ENCODE measurements at places on chromosomes 5 and 9. TPM values are rescaled to one million over a fixed set of nuclear protein-coding genes. Genes with fewer than 3 reads are reported as not detected.
A peak's percentile ranks its signal among the peaks of the same experiment; 100 is the strongest.

GRCh38 chr9:133509179-133510083 is 15.3 kb downstream of the MYMK start:
- no peak for DNase-seq

- DNase-seq, result no peak
Observed at GRCh38 chr5:105617436-105618215, 2053.1 kb downstream of the EFNA5 start.

GRCh38 chr9:107907255-107907654 is 417.7 kb upstream of the KLF4 start:
- DNase-seq, result no peak

- peak; percentile 53 for DNase-seq
Observed at GRCh38 chr9:124259158-124259808, 1.5 kb downstream of the NEK6 start.

GRCh38 chr9:18921366-18922075 is 111.5 kb downstream of the SAXO1 start:
- DNase-seq, result no peak

DNA sequence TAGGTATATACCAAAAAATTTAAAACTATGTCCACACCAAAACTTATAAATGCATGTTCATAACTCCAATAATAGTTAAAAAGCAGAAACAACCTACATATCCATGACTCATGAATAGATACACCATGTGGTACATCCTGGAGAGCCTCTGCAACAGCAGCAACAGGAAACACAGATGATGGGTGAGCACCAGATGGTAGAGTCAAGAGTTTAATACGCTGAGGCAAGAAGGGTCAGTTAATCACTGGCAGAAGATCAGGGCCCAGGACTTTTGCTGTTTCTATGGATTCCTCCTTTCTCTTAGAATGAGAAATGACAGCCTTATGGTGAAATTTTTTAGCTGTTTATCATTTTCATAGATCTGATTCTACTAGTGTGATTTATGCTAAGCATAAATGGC is 351.8 kb upstream of the ADAMTSL1 start:
- no peak for DNase-seq

GRCh38 chr5:179530069-179530998 is 20.0 kb upstream of the RUFY1 start:
- no peak for DNase-seq

DNA sequence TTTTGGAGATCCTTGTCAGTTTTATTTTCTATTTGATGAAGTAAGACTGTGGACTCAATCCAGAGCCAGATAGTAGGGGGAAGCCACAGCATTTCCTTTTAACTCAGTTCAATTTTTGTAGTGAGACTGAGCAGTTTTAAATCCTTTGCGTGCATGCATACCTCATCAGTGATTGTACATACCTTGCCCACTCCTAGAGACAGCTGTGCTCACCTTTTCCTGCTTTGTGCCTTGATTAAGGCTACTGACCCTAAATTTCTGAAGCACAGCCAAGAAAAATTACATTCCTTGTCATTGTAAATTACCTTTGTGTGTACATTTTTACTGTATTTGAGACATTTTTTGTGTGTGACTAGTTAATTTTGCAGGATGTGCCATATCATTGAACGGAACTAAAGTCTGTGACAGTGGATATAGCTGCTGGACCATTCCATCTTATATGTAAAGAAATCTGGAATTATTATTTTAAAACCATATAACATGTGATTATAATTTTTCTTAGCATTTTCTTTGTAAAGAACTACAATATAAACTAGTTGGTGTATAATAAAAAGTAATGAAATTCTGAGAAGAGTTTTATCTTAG is 17.8 kb downstream of the DIMT1 start:
- DNase-seq, result no peak

GRCh38 chr5:38780945-38781344 is 64.9 kb upstream of the OSMR start:
- peak; percentile 37 for DNase-seq

DNA sequence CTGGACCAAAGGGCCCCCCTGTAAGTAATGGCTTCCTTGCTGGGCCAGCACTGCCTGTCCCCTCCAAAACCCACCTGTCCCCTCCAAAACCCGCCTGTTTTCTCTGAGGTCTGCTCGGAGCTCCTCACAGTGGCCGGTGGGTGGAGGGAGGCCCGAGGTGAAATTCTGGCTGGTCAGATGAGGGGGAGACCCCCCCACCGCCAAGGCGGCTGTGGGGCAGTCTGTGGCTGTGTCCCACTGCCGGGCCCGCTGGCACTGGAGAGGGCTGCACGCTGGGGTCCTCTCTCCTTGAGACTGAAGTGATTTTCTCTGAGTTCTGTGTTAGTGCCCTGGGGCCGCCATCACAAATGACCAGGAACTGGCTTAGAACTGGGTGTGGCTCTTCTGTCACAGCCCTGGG is 83.7 kb upstream of the FCN2 start:
- DNase-seq, result no peak

GRCh38 chr9:34659592-34660253 is 2.7 kb downstream of the CCL27 start:
- DNase-seq, result no peak

DNA sequence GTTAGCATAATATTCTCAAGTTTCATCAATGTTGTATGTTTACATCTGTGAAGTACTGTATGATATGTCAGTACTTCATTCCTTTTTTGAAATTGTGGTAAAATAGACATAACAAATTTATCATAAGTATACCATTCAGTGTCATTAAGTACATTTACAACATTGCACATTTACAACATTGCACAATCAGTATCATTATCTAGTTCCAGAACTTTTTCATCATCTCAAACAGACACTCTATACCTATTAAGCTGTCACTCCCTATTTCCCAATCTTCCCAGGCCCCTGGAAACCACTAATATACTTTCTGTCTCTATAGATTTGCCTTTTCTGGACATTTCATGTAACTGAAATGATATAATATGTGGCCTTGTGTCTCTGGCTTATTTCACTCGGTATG is 75.1 kb upstream of the ATG10 start:
- DNase-seq, result no peak

DNA sequence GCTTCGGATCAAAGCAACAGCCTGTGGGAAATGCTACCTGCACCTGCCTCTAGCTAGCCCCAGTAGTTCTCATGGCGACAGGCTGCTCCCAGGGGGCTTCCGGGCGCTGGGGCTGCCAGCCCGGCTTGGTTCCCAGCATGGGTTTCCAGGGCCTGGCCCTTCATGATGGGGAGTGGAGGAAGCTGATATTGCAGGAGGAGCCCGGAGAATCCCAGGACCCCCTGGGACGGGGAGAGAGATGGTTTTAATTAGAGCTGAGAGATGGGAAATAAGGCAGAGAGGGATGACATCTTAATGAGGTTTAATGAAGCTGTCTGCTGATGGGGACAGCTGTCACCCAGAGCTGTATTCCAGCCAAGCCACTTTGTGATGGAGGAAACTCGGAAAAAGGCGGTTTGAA is 78.6 kb downstream of the CFAP77 start:
- no peak for DNase-seq

- no peak for DNase-seq
Observed at GRCh38 chr9:125989524-125990180, 242.5 kb downstream of the PBX3 start.

DNA sequence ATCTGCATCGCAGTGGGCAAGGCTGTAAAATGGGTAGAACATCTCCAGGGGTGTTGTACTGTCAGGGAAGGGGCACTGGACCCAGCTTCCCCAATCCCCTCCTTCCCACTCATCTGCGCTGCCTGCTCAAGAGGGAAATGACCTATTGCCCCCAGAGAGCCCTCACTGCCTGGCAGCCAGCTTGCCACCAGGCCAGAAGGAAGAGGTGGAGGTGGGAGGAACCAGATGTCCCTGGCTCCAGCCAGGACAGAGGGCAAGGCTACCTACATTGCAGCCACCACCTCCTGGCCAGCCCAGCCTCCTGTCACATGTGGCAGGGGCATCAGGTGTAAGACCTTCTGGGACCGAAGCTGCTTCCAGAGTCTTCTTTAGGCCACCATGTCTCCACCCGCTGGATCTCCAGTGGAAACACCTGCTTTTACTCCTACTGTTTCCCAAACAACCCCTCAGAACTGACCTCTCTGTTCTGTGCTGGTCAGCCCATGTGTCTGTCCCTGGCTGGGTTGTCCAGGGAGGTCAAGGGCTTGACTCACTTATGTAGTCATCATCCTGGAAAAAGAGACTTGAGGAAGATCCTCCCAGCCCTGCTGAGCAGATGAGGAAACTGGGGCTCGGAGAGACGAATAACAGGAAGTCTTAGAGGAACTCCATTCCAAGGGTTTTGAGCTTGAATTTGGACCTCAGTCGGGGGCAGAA is 42.3 kb downstream of the JADE2 start:
- no peak for DNase-seq

Gene IRX1
- 0.85 TPM for total RNA-seq

Gene PDCD1LG2
- total RNA-seq, result 0.95 TPM

Gene MEF2C
- total RNA-seq, result 166 TPM

Gene FOXD4L6
- not detected for total RNA-seq

Gene DCP2
- 102 TPM for total RNA-seq

Gene PCDHB3
- total RNA-seq, result 4.6 TPM

Gene NTRK2
- total RNA-seq, result 56.7 TPM

Gene PCDHA3
- total RNA-seq, result 0.63 TPM

Gene CYSRT1
- 0.42 TPM for total RNA-seq
